ENCODE measurements at places on chromosomes 2 and 18.

GRCh38 chr2:20067992-20068584 is 16.7 kb upstream of the LAPTM4A start:
- no peak for DNase-seq

GRCh38 chr2:217282531-217282930 is 422.7 kb upstream of the TNP1 start:
- no peak for DNase-seq

GRCh38 chr2:219947575-219947974 is 320.1 kb downstream of the SLC4A3 start:
- no peak for DNase-seq

DNA sequence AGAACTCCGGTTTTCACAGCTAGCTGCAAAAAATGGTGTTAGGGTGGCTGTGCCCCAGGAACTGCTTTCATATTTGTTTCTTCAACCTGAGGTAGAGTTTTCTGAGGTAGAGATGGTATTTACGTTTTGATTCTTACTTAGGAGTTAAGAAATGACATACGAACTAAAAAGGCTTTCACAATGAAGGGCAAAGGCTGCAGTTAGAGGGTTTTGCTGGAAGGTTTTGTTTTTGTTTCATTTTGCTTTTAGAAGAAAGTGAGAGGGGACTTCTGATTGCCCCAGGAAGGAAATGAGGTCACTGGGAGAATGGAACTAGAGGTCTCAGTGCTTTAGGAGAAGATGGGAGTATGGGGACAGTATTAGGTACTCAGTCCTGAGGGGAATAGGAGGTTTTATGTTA is 15.5 kb downstream of the CDCA7 start:
- DNase-seq, result no peak

GRCh38 chr18:58860747-58861231 is 3.9 kb upstream of the ZNF532 start:
- DNase-seq, result no peak

GRCh38 chr2:238378230-238379095 is 48.3 kb upstream of the ASB1 start:
- no peak for DNase-seq

- no peak for DNase-seq
These were observed 60.3 kb downstream of the SH3BP4 start for GRCh38 chr2:235011929-235012631.

DNA sequence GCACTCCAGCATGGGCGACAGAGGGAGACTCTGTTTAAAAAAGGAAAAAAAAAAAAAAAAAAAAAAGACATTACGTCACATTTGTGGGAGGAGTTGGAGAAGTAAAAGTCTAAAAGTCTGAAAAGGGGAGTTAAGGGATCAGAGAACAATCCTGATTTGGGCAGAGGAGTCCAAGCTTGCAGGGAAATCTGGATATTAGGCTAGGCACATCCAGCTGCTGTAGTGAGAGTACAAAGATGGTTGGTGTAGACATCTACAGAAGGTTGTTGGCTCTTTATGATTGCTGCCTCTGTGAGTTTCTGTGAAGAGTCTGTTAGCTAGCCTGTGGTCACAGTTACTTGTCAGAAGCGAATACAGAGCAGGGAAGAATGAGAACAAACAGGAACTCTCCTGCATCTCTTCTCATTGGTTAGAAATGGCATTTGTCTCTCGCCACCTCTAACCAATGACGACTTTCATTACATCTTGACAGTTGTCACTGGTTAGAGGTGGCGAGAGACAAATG is 3.3 kb upstream of the OSBPL6 start:
- DNase-seq, result no peak

GRCh38 chr2:237673130-237674001 is 46.0 kb downstream of the LRRFIP1 start:
- peak; percentile 49 for DNase-seq

GRCh38 chr2:228630786-228631185 is 449.3 kb upstream of the SPHKAP start:
- DNase-seq, result no peak

DNA sequence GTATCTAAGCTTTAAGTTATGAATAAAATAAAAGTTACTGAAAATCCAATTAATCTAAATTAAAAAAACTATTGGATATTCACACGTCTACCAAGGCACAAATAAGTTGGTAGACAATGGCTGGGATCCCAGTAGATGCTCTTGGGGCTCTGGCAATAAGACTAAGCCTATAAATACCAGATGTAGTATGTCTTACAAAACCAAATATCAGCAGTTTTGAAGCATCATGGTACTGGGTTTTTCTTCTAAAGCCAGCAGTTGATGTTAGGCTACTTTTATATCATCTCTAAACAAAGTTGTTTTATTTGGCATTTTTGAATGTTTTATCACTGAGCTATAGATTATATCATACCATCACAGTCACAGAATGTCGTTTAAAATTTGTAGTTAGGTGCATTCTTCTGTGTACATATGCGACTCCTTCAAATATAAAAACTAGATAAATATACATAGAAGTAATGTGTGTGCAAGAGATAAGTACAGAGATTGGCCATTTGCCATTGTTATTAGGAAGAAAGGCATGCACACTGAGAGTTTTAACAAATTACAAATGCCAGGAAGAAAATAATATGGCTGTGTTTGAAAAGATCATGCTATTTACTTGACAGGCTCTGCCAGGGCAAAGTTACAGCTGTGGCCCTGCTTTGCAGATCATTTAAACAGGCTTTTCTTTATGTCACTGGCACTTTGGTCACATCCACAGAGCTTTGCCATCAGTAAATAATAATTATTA is 21.6 kb upstream of the TMEM17 start:
- DNase-seq, result no peak

GRCh38 chr2:196159221-196159892 is 12.0 kb downstream of the STK17B start:
- no peak for DNase-seq

DNA sequence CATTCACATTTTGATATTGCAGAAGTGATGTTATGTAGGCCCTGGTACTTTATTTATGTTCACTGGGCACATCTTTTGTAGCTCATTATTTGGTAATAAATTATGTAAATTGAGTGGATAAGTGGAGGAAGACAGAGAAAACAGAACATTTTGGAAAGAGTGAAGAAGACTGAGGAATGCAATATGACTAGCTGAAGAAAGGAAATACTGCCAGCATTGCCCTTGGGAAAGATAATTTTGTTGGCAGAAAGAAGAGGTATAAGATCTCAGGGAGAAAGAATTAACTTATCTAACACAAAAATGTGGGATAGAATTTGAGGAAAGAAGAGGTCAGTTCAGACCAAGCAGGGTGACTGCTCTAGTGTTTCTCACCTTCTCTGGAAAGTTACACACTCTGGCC is 118.8 kb downstream of the TTC27 start:
- no peak for DNase-seq

DNA sequence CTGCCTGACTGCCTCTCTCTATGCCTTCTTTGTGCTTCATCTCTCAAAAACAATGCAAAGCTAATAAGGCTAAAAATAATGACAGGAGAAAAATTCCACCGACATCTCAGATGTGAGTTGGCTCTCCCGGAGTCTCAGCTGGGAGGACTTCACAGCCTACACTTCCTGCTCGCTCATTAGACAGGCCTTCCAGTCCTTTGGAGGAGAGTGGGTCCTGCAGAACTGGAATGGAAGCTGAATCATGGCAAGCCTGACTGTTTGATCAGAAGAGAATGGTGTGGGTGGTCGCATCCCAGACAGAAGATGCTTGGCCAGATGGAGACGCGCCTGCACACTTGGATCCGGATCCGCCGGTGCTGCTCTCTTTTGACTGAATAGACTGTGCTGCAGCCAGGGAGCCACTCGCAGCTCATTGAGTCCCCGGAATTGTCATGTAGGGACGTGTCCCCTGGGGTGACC is 49.7 kb downstream of the TRIB2 start:
- peak; percentile 79 for DNase-seq

GRCh38 chr18:44626807-44627206 is 53.9 kb upstream of the SETBP1 start:
- no peak for DNase-seq

DNA sequence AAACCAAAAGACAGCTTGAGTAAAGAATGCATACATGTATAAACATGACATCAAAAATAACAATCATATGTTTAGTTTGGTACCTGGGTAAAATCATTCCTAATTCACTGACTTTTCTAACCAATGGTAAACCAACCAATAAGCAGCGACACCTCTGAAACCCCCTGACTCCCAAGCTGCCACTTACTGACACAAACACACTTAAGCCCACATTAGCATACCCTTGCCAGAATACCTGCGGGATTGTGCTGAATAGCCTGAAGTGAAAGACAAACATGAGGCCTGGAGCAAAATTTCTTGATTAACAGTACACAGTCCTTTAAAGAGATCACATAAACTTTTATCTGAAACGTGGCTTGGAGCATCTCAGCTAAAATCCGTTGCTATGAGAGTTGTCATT is 902.9 kb downstream of the TMEM182 start:
- DNase-seq, result no peak

- DNase-seq, result no peak
These were observed 89.9 kb upstream of the UBXN4 start for GRCh38 chr2:135651717-135652116.

Data from anterior cingulate cortex (tissue), 58 donors.